ENCODE measurements at places on chromosomes 7 and 10.

- no peak for DNase-seq
Measured at GRCh38 chr7:46317256-46317655, 396.2 kb upstream of the IGFBP3 start.

GRCh38 chr7:16619979-16620408, 25.6 kb downstream of the ANKMY2 start:
- DNase-seq: no peak

- no peak for DNase-seq
Measured at GRCh38 chr10:98920360-98920759, 315.3 kb downstream of the HPSE2 start.

DNA sequence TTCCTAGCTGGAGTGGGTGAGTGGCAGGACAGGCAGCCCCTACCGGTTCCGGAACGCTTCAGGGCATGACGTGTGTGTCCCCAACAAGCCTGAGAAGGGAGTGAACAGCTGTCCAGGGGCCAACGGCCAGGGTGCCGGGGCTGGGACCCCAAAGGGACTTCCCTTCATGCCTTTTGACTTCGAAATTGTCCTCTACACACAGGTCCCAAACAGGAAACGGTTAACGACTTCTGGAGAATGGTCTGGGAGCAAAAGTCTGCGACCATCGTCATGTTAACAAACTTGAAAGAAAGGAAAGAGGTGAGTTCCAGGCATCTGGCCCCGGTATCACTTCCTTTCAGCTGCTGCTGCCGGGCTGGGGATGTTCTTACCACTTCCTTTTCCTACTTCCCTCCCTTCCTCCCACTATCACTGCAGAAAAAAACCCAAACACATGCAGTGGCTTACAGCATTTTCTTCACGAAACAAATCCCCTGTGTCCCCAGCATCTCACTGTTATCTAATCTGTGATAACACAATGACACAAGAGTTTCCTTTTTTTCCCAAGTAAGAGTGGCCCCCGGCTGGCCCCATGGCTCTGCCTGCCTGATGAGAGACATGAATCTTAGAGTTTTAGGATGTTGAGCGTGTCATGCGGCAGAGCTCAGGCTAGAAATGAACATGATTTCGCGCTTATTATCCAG, 63.2 kb downstream of the MKI67 start:
- no peak for DNase-seq

DNA sequence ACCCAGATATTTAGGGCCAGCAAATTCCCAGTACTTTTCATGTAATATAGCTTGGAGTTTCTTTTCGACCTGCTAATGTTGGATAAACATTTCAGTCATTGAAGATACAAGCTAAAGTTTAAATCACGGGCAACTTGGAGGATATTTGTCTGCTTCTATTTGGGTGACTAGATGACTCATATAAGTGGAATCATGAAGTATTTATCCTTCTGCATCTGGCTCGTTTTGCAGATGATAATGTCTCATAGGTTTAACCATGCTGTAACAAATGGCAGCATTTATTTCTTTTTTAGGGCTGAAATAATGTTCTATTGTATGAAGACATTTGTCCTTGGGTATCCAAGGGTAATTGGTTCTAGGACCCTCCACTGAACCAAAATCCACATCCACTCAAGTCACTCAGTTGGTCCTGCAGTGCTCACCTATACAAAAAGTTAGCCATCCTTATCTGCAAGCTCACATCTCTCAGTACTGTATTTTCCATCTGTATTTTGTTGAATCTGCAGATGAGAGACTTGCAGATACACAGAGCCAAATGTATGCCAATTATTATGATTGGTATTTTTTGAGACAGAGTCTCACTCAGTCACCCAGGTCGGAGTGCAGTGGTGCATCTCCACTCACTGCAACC, 187.2 kb upstream of the CSTF2T start:
- no peak for DNase-seq

GRCh38 chr10:17648243-17649035, 4.5 kb downstream of the STAM start:
- DNase-seq: no peak

- DNase-seq: no peak
Measured at GRCh38 chr7:30436046-30436445, 42.5 kb downstream of the NOD1 start.

DNA sequence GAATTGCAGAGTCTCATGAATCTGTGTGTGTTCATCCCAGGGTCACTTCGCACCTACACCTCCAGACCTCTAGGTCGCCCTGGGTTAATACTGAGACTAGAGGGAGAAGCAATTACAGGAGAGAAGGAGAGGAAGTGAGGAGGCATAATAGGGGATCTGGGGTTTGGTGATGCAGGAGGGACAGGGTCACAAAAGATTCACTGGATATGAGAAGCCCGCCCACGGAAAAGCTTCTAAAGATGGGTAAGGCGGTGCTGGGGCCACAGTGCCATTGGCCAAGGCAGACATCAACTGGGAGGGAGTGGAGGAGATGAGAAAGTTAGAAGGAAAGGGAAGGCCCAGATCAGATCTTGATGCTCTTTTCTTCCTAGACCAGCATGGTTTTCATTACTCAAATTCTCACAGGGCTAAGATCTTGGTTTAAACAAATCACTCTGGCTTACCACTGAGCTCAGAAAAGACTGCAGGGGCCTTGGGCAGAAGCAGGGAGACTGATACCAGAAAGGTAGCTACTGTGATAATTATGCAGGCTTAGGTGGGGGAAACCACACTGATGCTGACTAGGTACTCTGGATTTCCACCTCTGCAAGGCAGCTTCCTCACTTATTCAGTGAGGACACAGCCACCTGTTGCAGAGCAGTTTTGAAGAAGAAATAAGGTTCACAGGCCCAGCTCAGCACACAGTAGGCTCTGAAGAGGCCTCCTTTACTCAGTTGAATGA, 17.4 kb upstream of the ZNF273 start:
- DNase-seq: no peak

GRCh38 chr10:126458466-126458865, 70.2 kb upstream of the ADAM12 start:
- DNase-seq: no peak

DNA sequence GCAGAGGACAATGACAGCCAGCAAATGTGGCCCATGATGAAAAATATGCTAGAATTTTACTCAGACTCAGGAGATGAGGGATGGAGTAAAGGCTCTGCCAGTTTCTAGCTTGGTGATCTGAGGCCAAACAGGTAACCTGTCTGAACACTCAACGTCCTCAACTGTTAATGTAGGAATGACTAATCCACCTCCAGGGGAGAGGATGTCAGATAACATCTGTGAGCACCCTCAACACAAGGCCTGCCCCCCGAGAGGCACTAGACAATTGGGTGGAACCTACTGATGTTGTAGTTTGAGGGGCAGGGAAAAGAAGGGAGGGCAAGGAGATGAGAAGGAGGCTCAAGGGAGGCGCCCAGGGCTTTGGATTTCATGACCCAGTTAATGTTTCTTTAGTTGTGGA, 445.1 kb downstream of the PLXNA4 start:
- no peak for DNase-seq

DNA sequence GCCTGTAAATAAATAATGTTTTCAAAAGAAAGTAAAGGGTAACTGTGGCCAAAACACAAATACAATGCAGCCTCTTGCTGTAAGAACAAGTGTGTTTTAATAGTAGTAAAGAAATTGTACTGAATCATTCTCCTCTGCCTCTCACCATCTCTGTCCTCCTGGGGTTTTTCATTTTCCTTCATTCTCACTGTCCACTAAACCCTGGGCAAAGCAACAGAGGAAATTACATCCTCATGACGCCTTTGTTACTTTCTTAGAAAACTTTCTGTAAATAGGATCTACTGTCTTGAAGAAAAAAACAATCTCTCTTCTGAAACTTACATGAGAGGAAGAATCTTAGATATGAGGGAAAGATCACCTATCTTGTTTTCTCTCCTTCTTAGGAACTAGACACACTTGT, 54.6 kb downstream of the ASB4 start:
- no peak for DNase-seq

DNA sequence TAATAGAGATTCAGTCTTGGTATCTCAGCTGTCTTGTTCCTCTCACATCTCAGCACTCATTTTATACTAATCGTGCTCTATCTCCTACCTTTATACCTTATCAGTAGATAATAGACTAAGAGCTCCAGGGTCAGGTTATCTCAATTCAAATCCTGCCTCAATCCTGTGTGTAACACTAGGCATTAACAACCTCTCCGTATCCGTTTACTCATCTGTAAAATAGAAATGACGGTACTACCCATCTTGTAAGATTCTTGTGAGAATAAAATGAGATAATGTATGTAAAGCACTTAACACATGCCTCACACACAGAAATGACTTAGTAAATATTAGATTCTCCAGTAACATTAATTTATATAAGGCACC, 622 bp upstream of the P4HA1 start:
- DNase-seq: no peak

DNA sequence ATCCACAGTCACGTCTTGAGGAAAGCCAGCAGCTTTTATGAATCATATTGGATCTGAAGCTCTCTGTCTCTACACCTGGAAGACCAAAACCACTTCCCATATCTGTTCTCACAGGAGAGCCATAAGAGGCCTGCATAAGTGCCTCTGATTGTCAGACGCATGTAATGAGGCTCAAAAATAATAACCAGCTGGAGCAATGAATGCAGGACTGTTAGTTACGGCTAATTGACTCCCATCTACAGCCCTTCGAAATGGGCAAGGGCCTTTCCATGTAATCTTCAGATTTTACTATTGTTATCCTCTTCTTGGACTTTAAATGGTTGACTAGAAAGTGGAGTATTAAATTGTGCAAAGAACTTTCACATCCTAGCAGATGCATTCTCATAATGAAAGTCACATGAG, 4.4 kb upstream of the SEMA3C start:
- DNase-seq: no peak

DNA sequence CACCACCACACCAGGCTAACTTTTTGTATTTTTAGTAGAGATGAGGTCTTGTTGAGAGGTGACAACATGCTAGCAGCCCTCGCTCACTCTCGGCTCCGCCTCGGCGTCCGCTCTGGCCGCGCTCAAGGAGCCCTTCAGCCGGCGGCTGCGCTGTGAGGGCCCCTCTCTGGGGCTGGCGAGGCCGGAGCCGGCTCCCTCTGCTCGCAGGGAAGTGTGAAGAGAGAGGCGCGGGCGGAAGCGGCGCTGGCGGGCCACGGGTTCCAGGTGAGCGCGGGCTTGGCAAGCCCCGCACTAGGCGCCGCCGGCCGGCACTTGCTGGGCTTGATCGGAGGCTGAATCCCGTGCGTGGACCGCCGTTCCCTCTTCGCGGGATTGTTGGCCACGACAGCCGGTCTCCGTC, 83.0 kb downstream of the EEPD1 start:
- DNase-seq: no peak

DNA sequence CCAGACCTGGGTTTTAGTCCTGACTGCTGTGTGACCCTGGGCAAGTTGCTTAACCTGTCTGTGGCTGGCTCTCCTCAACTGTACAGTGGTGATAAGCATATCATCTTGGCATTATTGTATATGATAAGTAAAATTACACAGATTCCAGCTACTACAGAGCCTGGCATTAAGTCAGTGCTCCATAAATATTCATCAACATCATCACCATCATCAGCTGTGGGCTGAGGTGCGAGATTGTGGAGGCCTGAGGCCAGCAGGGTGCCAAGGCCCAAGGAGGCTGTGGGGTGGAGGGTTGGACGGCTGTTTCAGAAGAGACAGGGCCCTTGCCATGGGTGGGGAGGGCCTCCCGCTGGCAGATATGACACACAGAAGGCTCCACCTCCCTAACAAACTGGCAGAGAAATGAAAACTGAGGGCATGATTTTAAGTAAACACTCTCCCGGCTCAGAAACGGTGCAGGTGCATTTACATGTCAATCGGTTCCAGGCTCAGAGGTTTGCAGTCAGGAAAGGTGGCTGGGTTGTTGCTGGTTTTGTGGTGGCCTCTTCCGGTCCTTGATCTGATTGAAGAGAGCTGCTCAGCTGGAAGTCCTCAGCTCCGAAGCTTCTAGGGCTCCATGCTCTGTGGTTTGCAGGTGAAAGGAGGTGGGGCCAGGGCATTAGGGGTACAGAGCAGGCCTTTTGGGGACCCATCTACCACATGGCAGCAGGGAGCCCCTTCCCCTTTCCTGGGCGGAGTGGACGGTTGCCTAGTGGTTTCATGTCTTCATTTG, 10.2 kb downstream of the CRYGN start:
- DNase-seq: no peak

DNA sequence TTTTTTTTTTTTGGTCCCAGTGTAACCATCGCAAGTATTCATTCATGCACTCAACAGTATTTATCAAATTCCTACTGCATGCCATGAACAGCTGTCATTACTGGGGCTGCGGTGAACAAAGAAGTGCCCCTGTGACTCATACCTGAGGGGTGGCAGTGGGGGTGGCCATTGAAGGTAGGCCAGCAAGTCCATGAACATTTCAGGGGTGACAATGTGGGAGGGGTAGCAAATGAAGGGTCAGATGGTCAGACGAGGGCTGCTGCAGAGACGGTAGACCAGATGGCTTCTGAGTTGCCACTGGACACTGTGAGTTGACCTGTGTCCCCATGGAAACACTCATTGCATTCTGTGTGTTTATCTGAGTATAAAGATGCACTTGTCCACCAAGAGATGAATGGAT, 92.5 kb upstream of the PITRM1 start:
- DNase-seq: no peak

DNA sequence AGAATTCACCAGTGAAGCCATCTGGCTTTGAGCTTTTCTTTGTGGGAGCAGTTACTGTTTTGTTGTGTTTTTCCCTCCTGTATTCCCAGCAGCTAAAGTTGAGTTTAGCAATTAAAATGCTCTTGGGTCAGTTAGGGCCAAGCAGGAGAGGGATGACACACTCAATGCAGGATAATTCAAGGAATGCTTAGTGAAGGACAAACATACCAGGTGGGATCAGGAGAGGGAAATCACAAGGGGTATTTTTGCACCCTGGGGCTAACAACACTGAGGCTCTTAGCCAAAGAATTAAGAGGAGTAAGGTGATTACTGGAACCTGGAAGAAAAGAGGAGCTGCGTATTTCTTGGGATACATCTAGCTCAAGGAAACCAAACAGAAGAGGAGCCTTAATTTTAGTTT, 82.4 kb upstream of the KCND2 start:
- DNase-seq: no peak

GRCh38 chr7:135160098-135160857, 10.2 kb downstream of the CYREN start:
- no peak for DNase-seq
